Neural crest cell (in vitro differentiated cells): ENCODE measurements at places on chromosomes 12 and 14.

DNA sequence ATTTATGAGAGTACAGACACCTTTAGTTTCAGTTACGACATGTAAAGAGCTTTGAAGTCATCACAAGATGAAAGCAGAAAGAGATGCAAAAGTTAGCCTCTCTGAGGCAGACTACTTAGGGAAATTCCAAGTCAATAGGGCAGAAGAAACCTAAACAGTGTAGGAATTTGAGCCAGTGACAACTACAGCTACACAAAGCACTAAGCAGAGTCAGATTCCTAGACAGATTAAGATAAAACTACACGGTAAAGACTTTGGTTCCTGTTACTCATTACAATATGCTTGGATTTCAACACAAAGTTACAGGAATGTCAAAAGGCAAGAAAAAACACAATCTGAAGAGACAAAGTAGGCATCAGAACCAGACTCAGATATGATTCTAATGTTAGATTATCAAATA, 1302.3 kb downstream of the FSCB start:
- no peaks in the 10 kb centered on the region for H3K36me3 ChIP-seq
- no peak overlapping the region for H3K27ac ChIP-seq
- no peaks in the 10 kb centered on the region for H3K27me3 ChIP-seq
- H3K4me3 ChIP-seq, result no peak overlapping the region

- no peaks in the 10 kb centered on the region for H3K36me3 ChIP-seq
- no peaks in the 10 kb centered on the region for H3K4me1 ChIP-seq
- no peaks in the 10 kb centered on the region for H3K27me3 ChIP-seq
- no peak overlapping the region for H3K4me3 ChIP-seq
Measured at GRCh38 chr14:58822856-58823255, 185.1 kb downstream of the DACT1 start.

GRCh38 chr12:28223025-28223554, 32.8 kb downstream of the CCDC91 start:
- H3K27me3 ChIP-seq, result no peaks in the 10 kb centered on the region
- H3K36me3 ChIP-seq, result peaks cover 26% of the 10 kb centered on the region
- no peak overlapping the region for H3K27ac ChIP-seq
- no peak overlapping the region for H3K4me3 ChIP-seq

DNA sequence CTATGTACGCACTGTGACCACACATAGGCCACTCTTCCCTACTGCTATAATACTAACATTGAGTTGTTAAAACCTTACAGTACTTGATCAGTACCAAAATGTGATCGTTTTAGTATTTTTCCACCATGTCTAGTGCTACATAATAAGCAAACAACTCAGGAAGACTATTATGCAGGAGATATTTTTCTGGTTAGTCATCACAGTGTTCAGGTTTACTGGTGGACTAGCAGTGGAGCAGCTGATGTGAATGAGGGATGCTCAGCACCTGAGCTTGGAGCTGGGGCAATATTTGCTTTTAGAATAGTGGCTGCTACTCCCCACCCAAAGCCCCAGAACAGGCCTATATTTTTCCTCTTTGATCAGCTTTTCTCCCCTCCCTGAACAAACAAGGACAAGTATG, 513.1 kb downstream of the KCNH5 start:
- DNase-seq, result no peak
- H3K27ac ChIP-seq, result no peak overlapping the region
- no peaks in the 10 kb centered on the region for H3K27me3 ChIP-seq
- no peak overlapping the region for H3K4me3 ChIP-seq
- H3K36me3 ChIP-seq, result no peaks in the 10 kb centered on the region
